ENCODE measurements at places on chromosomes 13 and 19.

GRCh38 chr19:726993-727956 is 18.5 kb downstream of the PALM start:
- no peak for DNase-seq

DNA sequence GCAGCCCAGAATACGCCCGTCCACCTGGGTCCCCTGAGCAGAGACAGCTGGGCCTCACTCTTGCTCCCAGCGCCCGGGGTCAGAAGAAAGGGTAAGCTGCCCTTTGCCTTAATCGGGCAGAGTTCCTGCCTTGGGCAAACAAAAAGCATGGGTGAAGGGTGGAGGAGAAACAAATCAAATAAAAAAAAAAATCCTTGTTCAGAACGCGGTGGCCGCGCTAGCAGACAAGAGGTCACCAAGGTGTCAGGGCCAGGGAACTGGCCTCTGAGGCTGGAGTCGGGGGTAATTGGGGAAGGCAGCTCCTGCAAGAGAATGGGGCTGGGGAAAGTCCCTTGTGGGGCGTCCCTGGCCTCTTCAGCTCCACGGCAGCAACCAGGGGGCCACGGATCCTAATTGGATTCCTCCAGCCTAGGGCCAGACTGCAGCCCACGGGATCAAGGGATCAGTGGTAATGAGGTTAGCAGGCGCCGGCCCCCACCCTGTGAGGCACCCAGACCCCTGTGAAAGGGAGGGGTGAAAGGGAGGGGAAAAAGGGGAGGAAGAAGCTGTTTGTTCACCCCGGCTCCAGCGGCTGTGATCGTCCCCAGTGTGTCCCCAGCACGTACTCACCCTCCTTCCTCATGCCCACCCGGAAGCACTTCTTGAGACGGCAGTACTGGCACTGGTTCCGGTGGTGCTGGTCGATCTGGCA is 5.5 kb downstream of the NR2F6 start:
- no peak for DNase-seq

DNA sequence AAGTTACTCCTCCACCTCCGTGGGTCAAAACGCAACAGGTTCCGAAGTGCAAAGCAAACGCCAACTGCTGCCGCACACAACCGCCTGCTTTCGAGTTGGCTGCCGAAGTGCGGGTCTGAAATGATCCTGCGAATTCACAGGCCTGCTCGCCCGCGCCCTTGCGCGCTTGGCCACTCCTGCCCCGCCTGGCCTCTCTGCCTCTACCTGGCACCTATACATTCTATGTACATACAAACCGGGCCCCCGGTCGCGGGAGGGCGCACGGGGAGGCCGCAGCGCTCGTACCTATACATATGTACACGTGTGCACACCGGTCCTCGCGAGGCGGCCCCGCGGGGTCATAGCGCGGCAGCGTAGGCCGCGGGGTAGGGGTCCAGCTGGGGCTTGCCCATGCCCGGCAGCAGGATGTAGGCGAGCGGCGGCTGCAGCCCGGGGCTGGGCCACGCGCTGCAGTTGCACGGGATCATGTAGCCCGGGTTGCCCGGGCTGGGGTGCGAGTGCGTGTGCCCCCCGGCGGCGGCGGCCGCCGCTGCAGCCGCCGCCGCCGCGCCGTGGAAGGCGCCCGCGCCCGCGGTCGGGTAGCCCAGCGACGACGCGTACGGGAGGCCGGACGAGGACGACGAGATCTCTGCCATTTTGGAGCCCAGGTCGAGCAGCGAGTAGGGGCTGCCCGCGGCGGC is 1.3 kb downstream of the SOX21 start:
- DNase-seq = peak; percentile 36

GRCh38 chr19:19540064-19540714 is 2.1 kb downstream of the CILP2 start:
- no peak for DNase-seq

DNA sequence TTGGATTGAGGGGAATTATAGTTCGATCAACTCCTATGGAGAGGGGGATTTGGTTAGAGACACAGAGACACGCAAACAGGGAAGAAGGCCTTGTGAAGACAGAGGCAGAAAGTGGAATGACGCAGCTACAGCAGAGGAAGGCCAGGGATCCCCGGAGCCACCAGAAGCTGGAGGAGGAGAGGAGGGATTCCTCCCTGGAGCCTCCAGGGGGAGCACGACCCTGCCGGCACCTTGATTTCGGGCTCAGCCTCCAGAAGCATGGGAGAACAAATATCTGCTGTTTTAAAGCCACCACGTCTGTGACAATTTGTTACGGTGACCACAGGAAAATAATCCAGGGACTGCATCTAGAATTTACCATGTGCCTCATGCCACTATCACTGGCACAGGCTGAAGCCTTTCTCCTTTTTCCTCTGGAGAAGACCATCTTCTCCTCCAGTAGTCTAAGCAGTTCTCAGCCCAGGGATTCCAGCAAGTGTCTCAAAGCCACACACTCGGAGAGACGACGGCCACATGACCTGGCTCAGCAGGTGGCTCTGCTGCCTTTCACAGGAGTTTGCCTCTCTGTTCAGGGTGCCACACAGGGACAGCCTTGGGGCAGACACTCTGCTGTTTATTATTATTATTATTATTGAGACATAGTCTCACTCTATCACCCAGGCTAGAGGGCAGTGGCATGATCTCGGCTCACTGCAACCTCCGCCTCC is 39.9 kb upstream of the CCNE1 start:
- DNase-seq = peak; percentile 58

DNA sequence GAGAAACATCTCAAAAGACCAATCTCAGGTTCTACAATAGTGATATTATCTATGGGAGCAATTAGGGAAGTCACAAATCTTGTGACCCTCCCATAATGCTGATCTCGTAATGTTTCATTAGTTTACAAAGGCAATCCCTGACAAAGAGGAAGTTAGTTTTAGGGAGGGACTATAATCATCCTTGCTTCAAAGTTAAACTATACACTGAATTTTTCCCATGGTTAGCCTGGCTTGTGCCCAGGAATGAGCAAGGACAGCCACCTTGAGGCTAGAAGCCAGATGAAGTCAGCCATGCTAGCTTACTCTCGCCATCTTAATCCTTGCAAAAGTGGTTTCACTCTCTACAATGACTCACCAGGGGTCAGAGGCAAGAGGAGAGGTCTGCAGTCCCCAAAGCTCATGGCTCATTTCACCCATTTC is 5.4 kb downstream of the CEACAM3 start:
- no peak for DNase-seq

- no peak for DNase-seq
Observed at GRCh38 chr13:37457612-37458011, 141.0 kb downstream of the POSTN start.

GRCh38 chr13:114010401-114011101 is 36.7 kb upstream of the C13orf46 start:
- DNase-seq = no peak

DNA sequence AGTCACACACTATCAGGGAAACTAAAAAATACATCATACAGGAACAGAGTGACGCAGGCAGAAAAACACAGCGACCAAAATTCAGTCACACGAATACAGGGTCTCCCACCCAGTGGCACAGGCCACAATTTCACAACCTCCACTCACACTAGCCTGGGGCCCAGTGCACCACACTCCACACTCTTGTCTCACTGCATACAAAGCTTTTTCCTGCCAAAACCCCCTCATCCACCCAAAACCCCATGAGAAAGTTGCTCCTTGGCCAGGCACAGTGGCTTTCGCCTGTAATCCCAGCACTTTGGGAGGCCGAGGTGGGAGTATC is 1.2 kb downstream of the S1PR5 start:
- DNase-seq = no peak

GRCh38 chr13:104936304-104936703 is 1599.2 kb downstream of the EFNB2 start:
- no peak for DNase-seq

GRCh38 chr13:109741966-109742365 is 44.4 kb downstream of the IRS2 start:
- no peak for DNase-seq

DNA sequence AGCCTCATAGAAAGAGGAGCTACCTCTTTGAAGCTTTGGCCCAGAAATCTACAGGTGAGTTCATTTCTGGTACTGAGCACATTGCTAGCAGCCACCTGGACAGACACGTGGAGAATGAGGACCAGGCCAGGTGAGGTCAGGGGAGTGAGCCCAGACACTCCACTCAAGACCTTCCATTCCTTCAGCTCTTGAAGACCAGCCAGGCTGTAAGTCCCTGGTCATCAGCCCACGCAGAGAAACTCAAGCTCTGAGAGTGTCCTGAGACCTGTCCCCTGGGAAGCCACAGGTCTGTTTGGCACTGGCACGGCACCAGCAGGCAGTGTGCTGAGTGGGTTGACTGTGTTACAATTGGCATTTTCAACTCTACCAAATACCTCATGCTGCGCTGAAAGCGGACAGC is 27.4 kb downstream of the C13orf42 start:
- DNase-seq = no peak

DNA sequence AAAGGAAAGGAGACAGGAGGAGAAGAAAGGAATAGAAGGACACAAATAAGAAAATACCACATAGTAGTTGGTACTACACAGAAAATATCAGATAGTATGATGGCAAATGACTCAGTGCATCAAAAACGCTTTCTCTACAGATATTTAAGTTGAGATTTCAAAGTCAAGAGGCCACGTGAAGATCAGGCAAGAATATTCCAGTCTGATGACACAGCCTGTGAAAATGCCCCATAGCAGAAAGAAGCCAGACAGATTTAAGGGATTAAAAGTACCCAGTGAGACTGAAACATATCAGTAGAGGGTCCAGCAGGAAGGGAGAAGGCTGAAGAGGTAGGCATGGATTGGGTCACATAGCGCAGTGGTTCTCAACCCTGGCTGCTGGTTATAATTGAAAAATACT is 113.7 kb downstream of the VWA8 start:
- no peak for DNase-seq

GRCh38 chr19:42255766-42256745 is 1.1 kb upstream of the ERF start:
- no peak for DNase-seq

DNA sequence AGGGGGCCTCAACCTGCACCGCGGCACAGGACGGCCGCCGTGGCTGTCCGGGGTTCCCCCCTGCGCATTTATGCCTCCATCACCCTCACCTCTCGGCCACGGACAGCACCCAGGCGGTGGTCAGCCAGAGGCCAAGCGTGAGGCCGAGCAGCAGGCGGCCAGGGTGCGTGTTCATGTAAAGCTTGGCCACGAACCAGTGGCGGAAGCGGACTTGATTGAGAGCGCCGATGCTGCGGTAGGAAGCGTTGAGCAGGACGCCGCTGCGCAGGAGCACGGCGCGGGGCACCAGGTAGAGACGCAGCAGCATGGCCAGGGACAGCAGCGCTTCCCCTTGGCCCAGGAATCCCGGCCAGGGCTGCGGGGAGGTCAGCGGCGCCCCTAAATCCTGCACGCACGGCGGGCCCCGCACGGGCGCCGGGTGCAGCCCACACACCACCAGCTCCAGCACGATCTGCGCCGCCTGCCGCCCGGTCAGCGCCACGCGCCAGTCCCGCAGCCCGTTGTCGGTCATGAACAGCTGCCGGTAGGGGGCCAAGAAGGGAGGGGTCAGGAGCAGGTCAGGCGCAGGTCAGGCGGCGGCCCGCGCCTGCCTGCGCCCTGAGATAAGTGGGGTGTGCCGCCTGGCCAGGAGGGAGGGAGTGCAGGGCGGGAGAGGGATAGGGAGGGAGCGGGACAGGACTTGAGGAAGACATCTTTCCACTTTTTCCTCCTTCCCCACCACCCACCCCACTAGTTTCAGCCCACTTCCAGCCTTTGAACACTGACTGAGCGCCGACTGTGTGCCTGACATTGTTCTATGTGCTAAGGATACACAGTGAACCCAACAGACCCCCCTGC is 6.5 kb downstream of the KCNN4 start:
- peak; percentile 75 for DNase-seq

GRCh38 chr13:110266983-110267382 is 40.0 kb downstream of the COL4A1 start:
- no peak for DNase-seq

- DNase-seq = no peak
Observed at GRCh38 chr19:4042064-4042730, 24.5 kb downstream of the ZBTB7A start.

DNA sequence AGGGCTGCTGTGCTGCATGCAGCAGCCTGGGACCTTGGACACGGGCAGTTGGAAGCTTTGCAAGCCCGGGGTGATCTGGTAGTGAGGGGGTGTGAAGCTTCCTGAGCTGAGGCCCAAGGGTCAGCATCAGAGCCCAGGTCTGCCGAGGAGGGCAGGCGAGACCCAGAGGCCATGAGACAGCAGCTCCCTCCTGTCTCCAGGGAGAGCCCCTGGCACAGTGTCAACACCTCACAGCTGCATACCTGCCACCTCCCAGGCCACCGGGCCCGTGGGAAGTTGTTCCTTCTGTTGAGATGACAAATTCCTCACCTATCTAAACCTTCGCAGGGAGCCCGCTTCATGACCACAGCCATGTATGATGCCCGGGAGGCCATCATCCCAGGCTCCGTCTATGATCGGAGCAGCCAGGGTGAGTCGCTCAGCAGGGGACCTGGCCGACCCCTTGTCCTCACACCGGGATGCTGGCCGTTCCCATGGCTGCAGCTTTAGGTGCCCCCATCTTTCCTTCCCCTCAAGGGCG is 32.1 kb downstream of the CERS1 start:
- DNase-seq = no peak

GRCh38 chr19:53431399-53432087 is at the start of gene ZNF761:
ZNF761 (plus strand) TSS chr19:53431984; CDS start chr19:53447269, 15,285 bp downstream.
- DNase-seq = peak; percentile 99

- no peak for DNase-seq
Observed at GRCh38 chr19:30309905-30310601, 62.1 kb upstream of the ZNF536 start.

DNA sequence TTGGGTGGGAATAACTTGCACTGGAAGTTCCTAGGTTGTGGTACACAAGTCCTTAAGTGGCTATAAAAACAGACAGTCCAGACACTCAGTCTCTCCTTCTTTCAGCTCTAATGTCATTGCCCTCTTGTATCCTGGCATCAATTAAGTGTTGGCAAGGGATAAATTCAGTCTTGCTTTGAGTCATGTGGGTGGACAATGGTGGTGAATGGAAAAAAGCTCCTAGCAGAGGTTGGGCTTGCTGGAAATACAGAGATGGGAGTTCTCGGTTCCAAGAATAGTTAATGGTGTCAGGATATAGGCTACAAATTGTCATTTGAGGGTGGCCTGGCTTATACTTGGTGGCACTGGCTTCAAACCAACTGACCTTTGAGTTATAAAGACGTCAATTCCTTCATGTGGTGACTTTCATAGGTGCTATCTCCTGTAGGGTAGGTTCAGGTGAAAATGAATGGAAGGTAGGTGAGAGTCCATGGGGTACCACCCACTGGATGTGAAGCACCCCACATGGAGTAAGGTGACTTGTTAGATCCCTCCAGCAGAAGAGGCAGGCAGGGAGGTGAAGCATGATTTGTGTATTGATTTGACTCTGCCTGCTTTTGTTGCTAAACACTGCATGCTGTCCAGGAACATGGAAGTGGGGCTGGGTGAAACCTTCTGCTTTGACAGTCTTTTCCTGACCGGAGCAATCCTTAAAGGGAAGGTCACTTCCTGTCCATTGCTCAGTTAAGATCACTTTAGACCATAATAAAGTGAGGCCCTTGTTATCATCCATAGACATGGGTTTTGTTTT is 102.0 kb downstream of the LACC1 start:
- DNase-seq = no peak

Measured in progenitor cell of endocrine pancreas (in vitro differentiated cells).